ENCODE measurements at places on chromosomes 3 and 15.

- no peak overlapping the region for H3K4me3 ChIP-seq
- H3K27me3 ChIP-seq, result no peaks in the 10 kb centered on the region
- DNase-seq, result no peak
- H3K36me3 ChIP-seq, result no peaks in the 10 kb centered on the region
Measured at GRCh38 chr3:194561306-194561974, 71.8 kb downstream of the TMEM44 start.

GRCh38 chr3:128378631-128379347 lies 87.9 kb downstream of the DNAJB8 start:
- H3K4me3 ChIP-seq, result no peak overlapping the region
- H3K27ac ChIP-seq, result no peak overlapping the region
- peaks cover 34% of the 10 kb centered on the region for H3K4me1 ChIP-seq
- DNase-seq, result no peak
- no peaks in the 10 kb centered on the region for H3K27me3 ChIP-seq
- H3K36me3 ChIP-seq, result no peaks in the 10 kb centered on the region

- no peak overlapping the region for H3K4me3 ChIP-seq
- DNase-seq, result no peak
- no peaks in the 10 kb centered on the region for H3K36me3 ChIP-seq
- H3K4me1 ChIP-seq, result peaks cover under 1% of the 10 kb centered on the region
- H3K27me3 ChIP-seq, result no peaks in the 10 kb centered on the region
Measured at GRCh38 chr3:119644481-119644880, 15.9 kb downstream of the POPDC2 start.

GRCh38 chr15:100147828-100148227 lies 193.9 kb downstream of the ADAMTS17 start:
- H3K4me3 ChIP-seq, result no peak overlapping the region
- peaks cover 6% of the 10 kb centered on the region for H3K4me1 ChIP-seq
- no peak for DNase-seq
- H3K27ac ChIP-seq, result no peak overlapping the region
- no peaks in the 10 kb centered on the region for H3K27me3 ChIP-seq

- H3K4me3 ChIP-seq, result no peak overlapping the region
- DNase-seq, result no peak
- H3K27me3 ChIP-seq, result peaks cover under 1% of the 10 kb centered on the region
- no peaks in the 10 kb centered on the region for H3K36me3 ChIP-seq
- no peaks in the 10 kb centered on the region for H3K4me1 ChIP-seq
Measured at GRCh38 chr3:126974756-126975155, 8.2 kb upstream of the PLXNA1 start.

GRCh38 chr15:100941536-100941935 lies 22.4 kb downstream of the LRRK1 start:
- no peaks in the 10 kb centered on the region for H3K27me3 ChIP-seq
- H3K4me3 ChIP-seq, result no peak overlapping the region
- H3K27ac ChIP-seq, result no peak overlapping the region
- DNase-seq, result no peak
- no peaks in the 10 kb centered on the region for H3K36me3 ChIP-seq
